Stimulated activated CD4-positive, alpha-beta T cell treated with anti-CD3 and anti-CD28 coated beads, TNF-alpha, amount 100 ng/mL, for 1 hour (primary cell): ENCODE measurements at places on chromosomes 1 and 21.

DNA sequence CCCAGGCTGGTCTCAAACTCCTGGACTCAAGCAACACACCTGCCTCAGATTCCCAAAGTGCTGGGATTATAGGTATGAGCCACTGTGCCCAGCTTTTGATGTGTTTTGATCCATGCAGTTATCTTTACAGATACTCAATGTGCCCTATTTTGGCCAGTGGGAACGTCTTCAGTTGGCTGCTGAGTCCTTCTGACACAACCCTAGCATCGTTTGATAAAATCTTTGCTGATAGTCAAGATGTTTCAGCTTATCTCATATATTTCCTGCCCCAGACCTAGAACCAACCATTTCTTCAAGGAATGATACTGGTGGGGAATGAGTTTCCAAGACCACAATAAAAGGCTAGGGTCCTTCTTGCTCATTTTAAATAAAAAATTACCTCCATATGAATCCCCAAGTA is 11.6 kb downstream of the POGZ start:
- DNase-seq = no peak

DNA sequence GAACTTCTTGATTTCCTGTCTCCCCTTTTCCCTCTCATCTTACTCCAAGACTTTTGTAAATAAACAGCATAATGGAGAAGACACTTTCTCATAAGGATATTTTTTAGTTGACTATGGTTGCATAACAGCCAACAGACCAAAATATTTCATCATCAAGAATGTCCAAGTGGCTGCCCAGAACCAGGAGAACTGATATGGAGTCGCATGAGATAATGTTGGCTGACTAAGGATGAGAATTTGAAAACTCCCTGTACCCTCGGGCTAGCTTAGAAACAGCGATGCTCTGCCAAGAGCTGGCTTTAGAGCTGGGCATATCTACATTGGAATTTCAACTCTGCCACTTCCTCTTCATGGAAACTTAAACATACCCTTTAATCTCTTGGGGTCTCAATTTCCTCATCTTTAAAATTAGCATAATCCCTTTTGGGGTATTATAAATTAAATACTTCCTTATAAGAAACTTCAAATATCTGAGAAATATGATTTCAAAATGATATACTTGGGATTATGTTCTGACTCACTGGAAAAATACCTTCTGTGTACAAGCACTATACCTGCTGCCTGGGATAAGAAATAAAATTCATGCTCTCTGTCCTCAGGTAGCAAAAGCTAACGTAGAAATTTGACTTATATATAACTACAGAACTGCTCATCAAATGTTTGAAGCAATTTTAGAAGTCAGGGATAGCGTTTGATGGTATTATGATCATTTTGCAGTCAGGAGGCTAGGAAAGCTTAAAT is 777.3 kb downstream of the LTN1 start:
- DNase-seq = no peak

- DNase-seq = no peak
These were observed 5.5 kb upstream of the GBP1 start for GRCh38 chr1:89070509-89070908.

DNA sequence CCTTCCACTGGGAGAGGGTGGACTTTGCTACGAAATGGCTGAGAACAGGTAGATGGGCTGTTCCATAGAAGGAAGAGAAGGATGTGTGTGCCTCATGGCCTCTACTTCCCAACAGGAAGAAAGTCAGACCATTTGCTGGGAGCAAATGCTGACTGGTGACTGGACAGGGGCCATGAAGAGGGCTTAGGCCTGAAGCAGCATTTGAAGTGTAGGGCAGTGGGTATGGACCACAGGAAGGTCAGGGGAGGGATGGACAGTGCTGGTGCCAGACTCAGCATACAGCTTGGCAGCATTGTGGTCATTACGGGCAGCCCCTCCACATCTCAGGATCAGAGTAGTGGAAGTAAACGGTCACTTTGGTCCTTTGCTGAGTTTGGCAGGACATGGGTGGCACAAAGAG is 275.7 kb downstream of the MATN1 start:
- no peak for DNase-seq
